ENCODE measurements at places on chromosomes 16 and 17.

- no peak for DNase-seq
Measured at GRCh38 chr17:60827943-60828342, 150.3 kb downstream of the BCAS3 start.

GRCh38 chr16:27598220-27598619, 48.3 kb downstream of the KATNIP start:
- DNase-seq = no peak

GRCh38 chr17:49958723-49959122, 10.3 kb upstream of the DLX4 start:
- no peak for DNase-seq

GRCh38 chr16:53087101-53087500, 32.3 kb downstream of the CHD9 start:
- no peak for DNase-seq
